H54 (cell line): ENCODE measurements at places on chromosomes 1 and 21.

DNA sequence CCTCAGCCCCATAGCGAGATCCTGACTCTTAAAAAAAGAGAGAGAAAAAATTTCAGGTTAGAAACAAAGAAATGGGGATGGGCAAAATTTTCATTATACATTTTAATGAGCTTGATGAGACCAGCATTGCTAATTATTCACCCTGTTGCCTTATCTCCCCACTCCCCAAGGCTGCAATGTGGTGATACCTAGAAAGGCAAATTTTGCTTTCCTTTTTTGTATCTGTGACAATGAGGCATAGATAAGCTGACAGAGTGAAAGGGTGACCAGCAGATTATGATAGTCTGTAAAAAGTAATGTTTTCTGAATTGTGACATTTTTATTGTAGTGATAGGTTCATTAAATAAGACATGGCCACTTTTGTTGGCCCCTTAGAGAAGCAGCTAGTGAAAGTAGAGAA, 12.9 kb downstream of the SRRM1 start:
- DNase-seq: no peak

DNA sequence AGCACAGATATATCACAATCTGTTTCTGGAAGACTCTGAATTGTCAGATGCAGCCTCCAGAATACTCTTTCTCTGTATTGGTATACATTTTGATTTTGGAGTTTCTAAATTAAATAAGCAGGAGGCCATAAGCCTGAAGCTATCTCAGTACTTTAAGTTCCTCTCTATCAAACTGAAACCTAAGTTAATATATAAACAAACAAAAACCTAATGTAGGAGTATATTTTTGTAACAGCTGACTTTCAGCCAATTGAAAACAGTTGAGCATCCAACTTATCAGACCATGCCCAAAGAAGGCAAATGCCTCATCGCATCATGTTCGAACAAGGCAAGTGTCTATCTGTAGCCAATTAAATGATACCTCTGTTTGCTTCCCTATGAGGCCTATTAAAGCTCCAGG, 1054.4 kb downstream of the AMY1C start:
- DNase-seq: no peak

GRCh38 chr1:18495635-18496034, 14.9 kb downstream of the KLHDC7A start:
- no peak for DNase-seq

GRCh38 chr21:45855248-45855811, 126.2 kb upstream of the COL6A1 start:
- no peak for DNase-seq

- DNase-seq: no peak
Observed at GRCh38 chr1:15229707-15230131, 17.3 kb upstream of the FHAD1 start.

- no peak for DNase-seq
Observed at GRCh38 chr1:97091679-97092078, 370.1 kb downstream of the PTBP2 start.

DNA sequence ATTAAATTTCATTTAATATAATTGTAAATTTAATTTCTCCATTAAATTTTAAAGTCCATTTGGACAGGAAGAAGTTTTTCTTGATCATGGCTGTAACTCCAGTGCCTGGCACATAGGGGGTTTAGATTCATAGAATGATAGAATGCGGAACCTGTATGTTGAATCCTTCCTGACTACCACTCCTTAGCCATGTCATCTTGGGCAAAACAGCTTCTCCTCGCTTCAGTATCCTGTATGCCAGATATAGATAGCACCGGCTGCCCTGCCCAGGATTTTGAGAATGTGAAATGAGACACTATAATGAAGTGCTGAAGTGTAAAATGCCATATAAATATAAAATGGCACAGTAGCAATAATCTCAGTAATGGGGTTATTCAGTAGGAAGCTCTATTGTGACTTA, 6.4 kb downstream of the DYRK1A start:
- DNase-seq: no peak

- no peak for DNase-seq
Observed at GRCh38 chr1:162444903-162445302, 33.0 kb upstream of the SH2D1B start.

GRCh38 chr21:34640858-34641257, 25.9 kb upstream of the RCAN1 start:
- DNase-seq: peak; percentile 73

GRCh38 chr1:220950576-220950975, 71.3 kb downstream of the HLX start:
- DNase-seq: no peak

GRCh38 chr1:222736972-222737371, at the start of gene FAM177B:
TSS of gene FAM177B (plus strand) at chr1:222737202. CDS start at chr1:222746546, 9,344 bp downstream.
- no peak for DNase-seq

DNA sequence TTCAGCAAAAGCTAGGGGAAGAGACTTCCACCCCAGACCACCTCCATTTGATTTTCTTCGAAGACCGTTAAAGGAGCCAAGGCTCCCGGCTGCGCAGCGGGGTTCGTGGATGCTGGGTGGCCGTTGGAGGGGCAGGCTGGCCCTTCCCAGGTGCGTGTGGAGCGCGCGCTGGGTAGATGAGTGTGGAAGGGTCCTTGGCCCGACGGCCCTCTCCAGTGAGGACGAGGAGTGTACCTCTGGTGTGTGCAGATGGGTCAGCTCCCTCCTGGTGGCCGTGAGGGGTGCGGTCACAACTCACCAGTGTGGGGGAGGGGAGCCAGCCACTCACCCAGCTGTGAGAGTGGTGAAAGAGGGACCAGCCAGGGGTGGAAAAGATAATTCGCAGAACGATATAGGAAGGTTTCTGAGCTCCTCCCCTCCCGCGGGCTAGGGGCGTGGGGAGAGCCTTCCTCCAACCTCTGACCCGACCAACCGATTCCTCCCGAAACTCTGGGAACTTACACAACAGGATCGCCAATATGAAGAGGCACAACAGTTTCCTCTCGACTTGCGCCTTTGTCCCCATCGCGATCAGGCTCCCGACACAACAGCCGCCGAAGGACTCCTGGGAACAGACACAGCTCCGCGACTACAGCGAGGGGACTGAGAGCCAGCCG, at the start of gene F11R:
F11R (minus strand) TSS at position 644 of the 656 bp plus-strand sequence; CDS start at position 565, 79 bp downstream.
- no peak for DNase-seq

- DNase-seq: no peak
Observed at GRCh38 chr1:175629318-175629694, 114.1 kb downstream of the TNR start.

GRCh38 chr1:118049981-118050380, 120.4 kb downstream of the WDR3 start:
- DNase-seq: no peak

- no peak for DNase-seq
Observed at GRCh38 chr1:67256291-67257172, 51.1 kb upstream of the IL12RB2 start.

GRCh38 chr1:18047122-18047521, 60.5 kb upstream of the IGSF21 start:
- no peak for DNase-seq

DNA sequence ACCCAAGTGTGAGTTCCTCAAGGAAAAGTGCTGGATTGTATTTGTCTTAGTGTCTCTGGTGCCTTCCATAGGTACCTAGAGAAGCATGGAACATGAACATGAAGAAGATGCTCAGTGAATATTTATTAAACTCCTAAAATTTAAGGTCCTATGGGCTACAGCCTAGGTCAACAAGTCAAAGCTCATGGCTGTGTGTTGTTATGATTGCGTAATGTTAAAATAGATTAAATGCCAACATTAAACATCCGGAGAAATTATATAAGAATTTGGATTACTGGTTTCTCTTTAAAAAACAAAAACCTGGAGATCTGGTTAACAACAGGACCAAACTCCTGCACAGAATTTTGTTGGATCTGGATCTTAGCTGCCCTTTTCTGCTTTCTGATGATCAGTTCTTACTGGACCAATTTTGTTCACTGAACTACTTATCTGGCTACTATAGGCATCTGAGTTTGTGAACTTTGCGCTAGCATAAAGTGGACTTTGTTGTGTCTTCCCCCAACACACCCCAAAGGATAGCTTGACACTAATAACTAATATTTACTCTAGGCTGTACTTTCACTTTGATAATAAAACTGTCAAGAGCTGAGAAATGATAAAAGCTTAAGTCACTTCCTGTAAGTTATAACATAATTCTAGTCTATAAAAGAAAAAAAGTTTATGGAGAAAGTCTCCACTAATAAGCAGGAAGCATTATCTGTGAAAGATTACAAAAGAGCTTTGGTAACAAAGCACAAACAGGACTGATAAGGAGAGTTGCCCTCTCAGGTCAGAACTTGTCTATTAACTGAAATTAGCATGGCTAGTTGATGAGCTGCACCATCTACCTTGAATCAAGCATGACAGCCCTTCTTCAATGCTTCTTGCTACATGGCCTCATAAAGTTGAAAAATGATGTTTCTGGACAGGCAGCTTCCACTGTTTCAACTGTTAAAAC, 20.7 kb downstream of the F5 start:
- no peak for DNase-seq
